ENCODE measurements at places on chromosomes 3 and 15. TPM values are rescaled to one million over a fixed set of nuclear protein-coding genes. Genes with fewer than 3 reads are reported as not detected.

DNA sequence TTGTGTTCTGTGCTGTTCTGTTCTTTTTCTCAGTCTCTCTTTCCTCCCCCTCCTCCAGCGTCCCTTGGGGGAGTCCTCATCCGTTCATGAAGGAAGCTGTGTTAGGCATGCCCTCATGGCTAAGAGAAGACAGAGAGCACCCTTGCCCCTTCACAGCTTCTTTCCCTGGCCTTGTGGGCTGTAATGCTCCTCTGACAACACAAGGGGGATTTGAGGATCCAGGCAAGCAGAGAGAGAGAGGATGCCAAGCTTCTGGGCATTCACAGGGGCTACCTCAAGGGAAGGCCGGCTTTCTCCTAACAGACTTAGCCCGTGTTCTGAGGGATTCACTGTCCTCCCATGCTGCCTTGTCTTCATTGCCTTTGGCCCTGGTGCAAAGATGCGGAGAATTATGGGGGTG, 389.5 kb downstream of the LRTM1 start:
- no peak for DNase-seq

The ATP8B4 gene
- not detected for total RNA-seq

The MST1R gene
- 1.0 TPM for total RNA-seq

DNA sequence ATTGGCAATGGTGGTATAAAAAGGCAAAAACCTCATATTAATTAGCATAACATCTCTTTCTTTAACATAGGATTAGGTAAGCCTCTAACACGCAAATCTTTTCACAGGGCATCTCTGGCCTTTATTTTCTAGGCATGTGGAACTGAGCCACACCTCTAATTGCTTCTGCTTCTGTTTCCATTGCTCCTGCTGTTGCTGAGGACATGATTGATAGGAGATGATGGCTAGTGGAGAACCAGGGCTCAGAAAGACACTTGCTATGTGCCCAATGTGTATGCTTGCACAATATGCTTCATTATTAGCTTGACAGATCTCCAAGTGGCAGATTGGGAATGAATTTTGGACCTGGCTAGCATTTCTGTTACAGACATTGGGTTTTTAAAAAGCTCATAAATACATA, 114.5 kb downstream of the EPHA3 start:
- no peak for DNase-seq

The TTLL13 gene
- 0.04 TPM for total RNA-seq

- no peak for DNase-seq
Observed at GRCh38 chr3:23496165-23496564, 293.0 kb downstream of the UBE2E2 start.

- no peak for DNase-seq
Observed at GRCh38 chr3:156728267-156728985, 54.0 kb downstream of the TIPARP start.

The ASB14 gene
- total RNA-seq: not detected

- no peak for DNase-seq
Observed at GRCh38 chr15:78047761-78048627, 29.5 kb downstream of the TBC1D2B start.

The DLL4 gene
- total RNA-seq: 43.9 TPM

The SPTSSB gene
- total RNA-seq: not detected

The TRH gene
- total RNA-seq: not detected

GRCh38 chr15:50137330-50137761, 18.3 kb upstream of the ATP8B4 start:
- no peak for DNase-seq

DNA sequence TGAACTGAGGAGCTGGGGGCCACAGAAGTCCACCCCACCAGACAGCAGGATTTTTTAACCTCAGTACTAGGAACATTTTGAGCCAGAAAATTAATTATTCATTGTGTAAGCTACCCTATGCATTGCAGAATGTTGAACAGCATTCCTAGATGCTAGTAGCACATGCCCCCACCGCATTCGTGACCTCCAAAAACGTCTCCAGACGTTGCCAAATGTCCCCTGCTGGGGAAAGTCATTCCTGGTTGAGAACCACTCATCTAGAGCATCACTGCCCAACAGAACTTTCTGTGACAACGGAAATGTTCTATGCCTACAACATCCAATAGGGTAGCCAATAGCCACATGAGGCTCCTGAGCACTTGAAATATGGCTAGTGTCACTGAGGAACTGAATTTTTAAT, 333.5 kb downstream of the FOXP1 start:
- DNase-seq: no peak

DNA sequence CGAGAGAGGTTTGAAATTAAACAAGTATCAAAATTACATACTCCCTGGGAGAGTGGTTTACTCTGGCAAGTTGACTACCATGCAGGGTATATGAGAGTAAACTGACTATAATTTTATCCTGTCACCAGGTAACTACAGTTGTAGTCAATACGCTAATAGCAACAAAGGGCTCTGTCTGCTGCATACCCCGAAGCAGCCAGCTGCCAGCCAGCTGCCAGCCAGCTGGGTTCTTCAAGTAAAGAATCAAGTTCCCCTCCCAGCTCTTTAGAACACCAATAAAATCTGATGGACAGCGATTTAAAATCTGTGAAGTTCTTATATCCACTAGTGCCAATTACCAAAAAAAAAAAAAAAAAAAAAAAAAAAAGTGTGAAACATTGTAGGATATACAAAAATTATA, 417.7 kb upstream of the CFAP20DC start:
- DNase-seq: no peak
